ENCODE measurements at places on chromosomes 5 and 9.

DNA sequence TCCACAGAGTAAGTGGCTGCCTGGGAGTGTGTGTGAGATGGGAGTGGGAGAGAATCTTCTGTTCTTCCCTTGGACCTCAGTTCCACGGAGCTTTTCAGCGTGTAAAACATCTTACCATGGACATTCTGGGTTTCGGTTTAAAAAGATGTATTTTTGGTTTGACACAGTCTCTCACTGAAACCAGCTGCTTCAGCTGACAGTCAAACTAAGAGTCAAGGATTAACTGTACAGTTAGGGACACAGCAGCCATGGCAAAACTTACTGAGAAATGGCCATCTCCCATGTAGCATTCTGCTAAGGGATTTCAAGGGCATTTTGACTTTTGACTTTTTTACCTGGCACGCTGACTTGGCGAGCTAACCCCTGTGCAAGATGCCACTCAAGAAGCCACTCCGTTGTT is 93.8 kb upstream of the IL12B start:
- no peak for DNase-seq

DNA sequence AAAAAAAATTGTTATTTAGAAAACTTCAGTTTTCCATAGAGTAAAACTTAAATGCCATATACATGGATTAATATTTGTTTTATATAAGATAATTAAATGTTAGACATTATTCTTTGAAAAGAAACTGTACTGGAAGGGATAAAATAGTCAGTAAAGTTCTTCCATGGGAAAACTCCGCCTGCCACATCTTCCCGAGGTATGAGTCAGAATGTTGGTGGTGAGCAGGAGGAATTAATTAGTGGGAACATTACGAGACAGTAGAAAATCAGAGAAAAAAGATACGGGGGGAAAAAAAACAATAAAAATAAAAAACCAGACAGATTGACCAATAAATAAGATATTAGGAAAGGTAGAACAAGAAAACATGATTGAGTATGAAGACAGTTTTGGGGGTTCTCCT is 930.3 kb upstream of the C9orf72 start:
- no peak for DNase-seq

- DNase-seq, result no peak
Observed at GRCh38 chr5:85479849-85480248, 1095.2 kb upstream of the EDIL3 start.

GRCh38 chr9:2195211-2195610 is 180.1 kb downstream of the SMARCA2 start:
- DNase-seq, result no peak

DNA sequence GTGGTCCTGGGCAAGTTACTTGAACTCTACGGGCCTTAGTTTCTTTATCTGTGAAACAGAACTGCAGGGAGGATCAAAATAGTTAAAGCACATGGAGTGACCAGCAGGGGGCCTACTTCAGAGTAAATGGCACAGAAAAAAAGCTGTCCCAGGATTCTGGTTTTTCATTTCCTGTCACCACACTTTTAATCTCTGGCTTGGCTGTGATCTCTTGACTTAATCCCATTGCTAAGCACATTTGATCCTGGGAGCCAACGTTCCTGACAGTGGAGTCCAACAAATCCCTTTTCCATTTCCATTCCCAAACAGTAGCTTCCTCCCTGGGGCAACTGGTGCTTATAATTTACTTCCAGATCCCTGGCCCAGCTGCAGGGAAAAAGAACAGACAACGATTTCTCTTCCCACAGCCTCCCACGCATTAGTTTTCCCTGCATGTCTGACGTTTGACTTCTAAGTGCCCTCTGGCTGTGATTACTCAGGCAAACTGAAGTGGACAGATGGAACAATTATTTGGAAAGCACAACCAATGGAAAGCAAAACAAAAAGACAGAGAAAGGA is 136.5 kb upstream of the STK32A start:
- DNase-seq, result peak; percentile 86

DNA sequence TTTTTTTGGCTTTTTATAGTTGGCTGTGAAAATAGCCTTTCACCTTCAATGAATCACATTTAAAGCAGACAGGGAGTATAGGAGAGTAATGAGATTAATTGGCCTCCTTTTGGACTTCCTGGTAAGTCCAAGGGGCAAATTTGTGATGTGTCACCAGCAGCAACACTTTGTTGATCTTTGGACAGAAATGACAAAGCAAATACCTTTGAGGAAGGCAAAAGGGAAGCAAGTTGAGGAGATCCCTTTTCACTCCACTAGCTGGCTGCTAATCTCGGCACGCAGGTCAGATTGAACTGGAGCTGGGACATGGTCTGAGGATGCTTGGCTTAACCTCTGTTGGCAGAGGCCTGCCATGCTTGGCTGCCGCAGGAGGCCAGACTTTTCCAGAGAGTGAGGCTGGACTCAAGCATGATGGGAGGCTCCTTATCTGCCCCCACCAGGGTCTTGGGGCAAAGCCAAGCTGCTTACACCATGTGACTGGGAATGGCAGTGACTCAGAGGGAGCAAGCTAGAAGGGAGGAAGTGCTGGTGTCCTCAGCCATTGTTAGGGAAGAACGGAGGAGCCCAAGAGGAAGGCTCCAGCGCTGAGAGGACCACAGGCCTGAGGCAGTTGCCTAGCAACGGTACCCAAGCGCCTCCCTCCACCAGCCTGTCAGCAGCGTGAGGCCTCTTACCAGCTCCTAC is 174.5 kb upstream of the MAP1B start:
- peak; percentile 28 for DNase-seq

GRCh38 chr5:23169660-23170416 is 316.7 kb upstream of the CDH12 start:
- DNase-seq, result no peak

DNA sequence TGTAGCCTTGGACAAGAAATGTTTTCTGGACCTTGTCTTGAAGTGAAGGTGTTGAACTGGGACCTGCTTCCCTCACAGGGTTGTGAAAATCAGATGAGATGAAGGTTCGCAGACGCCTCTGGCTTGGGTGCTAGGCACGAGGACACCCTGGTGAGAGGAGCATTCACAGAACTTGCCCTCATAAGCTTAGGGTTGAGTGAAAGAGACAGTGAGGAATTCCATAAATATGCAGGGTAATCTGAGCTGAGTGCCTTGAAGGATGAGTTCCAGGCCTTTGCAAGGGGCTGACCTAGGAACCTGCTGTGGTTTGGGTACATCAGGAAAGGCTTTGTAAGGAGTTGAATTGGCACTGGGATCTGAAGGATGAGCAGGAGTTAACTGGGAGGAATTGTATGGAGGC is 75.7 kb upstream of the SAP30L start:
- no peak for DNase-seq

DNA sequence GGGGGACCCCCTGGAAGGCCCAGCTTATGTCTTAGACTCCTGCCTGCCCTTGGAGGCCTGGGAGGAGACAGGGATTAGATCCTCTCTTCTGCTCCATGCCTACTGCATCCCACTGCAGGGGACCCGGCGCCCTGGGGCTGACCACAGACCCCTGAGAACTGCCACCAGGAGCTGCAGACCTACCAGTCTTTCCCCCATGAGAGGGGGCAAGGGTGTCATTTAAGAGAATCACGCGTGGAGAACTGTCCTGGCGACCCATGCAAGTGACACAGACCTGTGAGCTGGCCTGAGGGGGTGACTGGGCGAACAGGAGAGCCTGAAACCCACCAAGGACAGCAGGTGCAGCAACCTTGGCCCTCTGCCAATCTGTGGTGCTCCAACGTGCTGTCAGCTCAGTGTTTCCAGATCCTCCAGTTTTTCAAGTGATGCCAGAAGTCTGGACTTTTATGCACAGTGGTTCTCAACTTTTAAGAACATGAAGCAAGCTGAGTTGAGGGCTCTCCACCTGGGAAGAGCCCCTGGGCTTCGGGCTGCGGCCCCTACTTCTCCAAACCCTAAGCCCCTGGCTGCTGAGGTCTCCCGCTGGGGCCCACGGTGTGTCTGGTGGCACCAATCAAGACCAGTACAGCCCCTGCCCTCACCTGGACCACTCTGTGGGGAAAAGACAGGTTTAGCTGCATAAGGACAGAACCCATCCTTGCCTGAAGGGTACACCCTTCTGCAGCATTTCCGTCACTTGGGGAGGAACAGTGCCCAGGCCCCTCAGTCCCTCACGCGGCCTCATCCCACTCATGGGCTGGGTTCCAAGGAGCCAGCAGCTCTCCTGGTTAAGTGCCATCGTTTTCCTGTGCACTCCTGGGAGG is 18.2 kb downstream of the GFPT2 start:
- DNase-seq, result peak; percentile 0

- DNase-seq, result peak; percentile 16
Observed at GRCh38 chr9:79663878-79664277, 92.1 kb downstream of the TLE4 start.

DNA sequence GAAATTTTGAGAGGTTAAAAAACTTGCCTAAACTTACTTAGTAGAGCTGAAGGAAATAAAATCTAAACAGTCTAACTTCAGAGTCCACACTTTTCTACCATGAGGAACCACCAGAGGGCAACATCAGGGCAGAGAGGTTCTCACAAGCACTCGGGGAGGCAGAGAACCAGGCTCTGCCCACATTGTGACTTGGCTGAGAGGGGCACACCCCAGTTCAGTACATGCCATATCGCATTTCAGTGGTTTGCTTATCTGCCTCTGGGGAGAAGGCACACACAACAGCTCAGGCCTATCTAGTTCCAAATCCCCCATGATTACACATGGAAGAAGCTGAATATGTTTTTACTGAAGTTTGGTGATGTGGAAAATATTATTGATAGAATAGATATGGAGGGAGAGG is 49.2 kb downstream of the EQTN start:
- peak; percentile 32 for DNase-seq

DNA sequence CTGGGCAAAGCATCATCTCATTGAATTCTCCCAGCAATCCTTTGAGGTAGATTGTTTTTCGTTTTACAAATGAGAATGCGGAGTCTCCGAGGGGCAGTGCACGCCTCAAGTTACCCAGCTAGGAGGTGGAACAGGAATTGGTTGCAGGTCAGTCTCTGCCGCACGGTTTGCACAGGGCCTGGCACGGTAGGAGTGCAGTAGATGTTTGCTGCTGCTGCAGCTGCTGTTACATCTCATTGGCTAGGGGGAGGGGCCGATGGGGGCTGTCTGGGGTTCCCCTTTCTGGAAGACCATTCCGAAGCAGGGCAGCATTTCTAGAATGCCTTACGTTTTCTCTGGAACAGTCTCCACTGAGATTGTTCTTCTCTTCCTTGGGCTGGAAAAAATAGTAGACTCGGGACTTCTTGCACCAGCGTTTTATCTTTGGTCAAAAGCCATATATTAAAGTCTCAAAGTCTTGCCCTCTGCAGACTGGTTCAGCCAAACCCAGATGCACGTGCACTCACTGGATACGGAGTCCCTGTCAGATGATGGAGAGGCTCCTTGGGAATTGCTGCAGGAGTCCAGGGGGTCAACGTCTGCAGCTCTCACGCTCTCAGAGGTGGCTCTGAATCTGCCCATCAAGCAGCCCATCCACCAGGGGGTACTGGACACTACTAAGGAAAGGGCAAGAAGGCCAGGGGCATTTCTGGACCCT is 1.2 kb downstream of the USP20 start:
- DNase-seq, result no peak

DNA sequence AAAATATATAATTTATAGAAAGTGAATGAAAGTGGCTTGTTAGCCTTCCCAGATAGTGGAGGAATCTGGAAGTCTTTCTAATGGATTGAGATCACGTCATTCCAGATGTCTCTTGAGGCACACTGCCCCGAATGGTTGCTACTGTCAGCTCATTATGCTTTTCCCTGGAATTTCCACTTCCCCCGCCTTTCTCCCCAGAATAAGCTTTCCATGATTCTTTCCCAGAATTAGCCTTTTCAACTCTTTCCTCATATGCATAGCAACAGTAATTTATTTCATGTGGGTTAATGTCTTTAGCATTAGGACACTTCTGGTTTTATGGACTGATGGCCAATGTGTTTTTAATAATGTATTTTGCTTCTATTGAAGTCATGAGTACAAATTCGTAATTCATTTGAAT is 81.5 kb downstream of the PALM2AKAP2 start:
- DNase-seq, result no peak

- no peak for DNase-seq
Observed at GRCh38 chr9:103798620-103799019, 295.5 kb upstream of the SMC2 start.

DNA sequence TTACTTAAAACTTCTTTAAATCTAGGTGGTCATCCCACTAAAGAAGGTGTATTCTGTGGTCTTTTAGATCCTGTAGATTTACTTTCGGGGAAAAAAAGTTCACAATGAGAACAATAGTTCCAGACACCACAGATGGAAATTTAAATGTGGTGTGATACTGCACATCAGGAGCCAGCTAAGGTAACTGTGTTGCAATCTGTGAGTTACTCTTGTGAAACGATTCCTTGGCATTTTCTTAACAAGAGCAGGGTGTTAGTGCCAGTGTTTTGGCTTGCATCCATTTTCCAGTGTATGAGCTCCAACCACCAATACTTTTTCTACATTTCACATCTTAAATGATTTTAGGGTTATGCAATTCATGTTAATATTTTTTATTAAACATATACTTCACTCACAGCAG is 674.5 kb downstream of the CETN3 start:
- no peak for DNase-seq

GRCh38 chr9:124257844-124258606 is at the start of gene NEK6:
TSS of gene NEK6 (plus strand) at chr9:124257949. CDS start at chr9:124301965, 44,016 bp downstream.
- no peak for DNase-seq

DNA sequence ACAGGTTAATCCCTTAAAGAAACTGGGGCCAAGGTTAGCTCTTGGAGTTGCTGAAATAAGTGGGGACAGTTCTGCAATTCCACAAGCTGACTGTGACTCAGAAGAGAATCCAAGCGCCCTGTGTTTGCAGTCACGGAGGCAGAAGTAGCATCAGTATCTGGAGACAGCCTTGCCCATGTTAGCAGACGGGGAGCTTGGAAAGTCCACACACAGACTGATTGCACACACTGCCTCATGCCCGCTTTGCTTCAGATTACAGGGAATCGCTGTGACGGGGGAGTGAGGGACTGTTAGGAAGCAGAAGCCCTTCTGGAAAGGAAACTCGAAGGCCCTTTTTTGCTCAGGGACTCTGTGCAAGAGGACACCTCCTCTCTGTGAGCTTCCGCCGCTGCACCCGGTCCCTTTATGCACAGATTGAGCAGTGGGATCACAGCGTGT is 30.9 kb upstream of the PPP1R26 start:
- no peak for DNase-seq

GRCh38 chr5:167392240-167392639 is 899.2 kb upstream of the WWC1 start:
- no peak for DNase-seq

- DNase-seq, result no peak
Observed at GRCh38 chr5:148970876-148971275, 92.0 kb downstream of the SH3TC2 start.

All from NCI-H1092 treated with DMSO at 0.1 percent for 48 hours (cell line).